ENCODE measurements at places on chromosomes 1 and 21.

DNA sequence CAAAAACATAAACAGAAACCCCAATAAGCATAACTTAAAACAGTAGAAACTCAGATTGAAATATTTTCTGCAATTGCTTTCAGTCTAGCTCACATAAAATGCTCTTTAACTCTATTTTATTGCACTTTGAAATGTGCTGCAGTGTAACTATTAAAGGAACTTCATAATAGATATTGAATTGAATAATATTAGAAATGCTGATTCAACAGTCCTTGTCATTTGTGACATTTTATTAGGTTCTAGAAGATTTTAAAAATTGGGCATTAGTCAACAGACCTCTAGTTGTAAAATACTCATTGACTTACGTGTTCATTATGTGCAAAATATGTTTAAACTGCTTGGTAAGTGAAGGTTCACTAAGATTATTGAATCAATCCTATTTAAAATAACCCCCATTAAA is 1422.3 kb downstream of the PLA2G4A start:
- DNase-seq: no peak

DNA sequence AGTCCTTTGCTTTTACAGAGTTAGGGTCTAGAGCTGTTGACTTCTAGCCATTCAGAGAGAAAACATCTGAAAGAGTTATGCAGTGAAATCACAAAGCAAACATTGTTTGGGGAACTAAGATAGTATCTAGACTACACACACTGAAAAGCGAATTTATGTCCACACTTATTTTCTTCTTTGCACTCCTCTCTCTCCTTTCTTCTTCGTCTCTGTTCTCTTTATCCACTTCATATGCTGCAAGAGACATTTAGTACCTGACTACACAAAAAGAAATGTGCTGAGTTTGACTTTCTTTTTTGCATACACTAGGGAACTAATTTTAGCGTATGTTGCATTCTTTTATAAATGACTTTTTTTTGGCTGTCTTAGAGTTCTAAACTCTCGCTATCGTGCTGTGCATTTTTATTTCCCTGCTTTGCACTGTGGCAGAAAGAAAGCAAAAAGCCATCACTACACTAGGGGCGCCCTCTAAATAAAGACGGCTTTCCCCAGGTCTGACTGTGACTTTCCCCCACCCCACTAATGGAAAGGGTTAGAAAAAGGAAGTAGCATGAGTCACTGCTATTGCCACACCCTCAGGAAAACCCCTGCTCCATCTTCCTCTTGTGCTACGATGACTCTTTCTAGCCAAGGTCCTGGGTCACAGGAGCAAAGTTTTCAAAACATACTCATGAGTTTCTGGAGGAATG is 65.7 kb downstream of the MAP3K7CL start:
- DNase-seq: peak; percentile 53

DNA sequence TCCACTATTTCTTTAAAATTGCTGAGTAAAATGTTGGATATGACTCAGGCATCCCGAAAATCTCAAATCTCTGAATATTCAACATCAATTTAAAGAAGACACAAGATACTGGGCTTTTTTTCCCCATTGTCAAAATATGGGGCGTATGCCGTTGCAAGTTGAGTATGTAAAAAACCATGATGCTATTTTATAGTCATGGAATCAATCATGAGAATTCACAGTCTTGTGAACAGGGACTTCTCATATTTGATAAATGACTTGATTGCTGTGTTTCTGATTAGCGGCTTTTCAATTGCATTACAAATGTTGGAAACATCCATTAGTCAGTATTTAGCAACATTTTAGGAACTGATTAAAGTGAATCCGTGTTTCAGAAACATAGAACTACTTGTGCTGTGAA is 45.3 kb downstream of the SETD4 start:
- no peak for DNase-seq

DNA sequence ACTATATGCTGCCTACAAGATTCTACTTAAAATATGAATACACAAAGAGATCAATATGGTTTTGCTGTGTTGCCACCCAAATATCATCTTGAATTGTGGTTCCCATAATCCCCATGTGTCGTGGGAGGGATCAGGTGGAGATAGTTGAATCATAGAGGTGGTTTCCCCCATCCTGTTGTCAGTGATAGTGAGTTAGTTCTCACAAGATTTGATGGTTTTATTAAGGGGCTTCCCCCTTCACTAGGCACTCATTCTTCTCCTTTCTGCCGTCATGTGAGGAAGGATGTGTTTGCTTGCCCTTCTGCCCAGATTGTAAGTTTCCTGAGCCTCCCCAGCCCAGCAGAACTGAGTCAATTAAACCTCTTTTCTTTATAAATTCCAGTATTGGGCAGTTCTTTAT is 654.4 kb upstream of the NR5A2 start:
- no peak for DNase-seq

- DNase-seq: no peak
These were observed 17.2 kb downstream of the SPOCD1 start for GRCh38 chr1:31798433-31799195.

DNA sequence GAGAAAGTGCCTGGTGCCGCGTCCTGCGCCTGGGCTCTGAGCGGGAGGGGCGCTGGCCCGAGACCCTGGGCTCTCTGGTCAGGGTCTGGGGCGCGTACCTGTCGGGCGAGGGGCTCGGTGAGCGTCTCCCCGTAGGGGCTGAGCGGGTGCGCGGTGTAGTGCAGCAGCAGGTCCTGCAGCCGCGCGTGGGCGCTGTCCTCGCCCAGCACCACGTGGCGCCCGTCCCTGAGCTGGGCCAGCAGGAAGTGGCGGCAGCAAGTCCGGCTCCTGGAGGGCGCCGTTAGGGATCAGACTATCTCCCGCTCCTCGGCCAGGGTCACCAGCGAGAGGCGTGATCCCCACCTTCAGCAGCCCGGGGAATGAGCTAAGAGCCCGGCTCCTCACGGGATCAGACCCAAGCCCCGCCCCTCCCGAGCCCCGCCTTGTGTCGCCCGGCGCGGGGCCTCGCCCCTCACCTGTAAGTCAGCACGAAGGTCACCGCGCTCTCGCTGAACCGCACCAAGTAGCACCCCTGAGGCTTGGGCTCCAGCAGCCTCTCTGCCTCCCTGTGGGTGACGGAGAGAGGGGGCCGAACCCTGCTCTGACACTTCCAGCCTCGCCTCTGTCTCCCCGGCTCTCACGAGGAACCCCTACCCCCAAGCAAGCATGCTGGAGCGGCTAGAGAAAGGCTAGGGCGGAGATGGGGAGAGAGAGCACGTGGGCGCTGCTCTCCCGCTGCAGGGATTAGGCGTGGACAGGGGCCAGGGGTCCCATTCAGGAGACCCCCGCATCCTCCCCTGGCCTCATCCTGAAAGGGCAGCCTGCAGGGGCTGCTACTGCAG is 2.7 kb downstream of the SH2D2A start:
- peak; percentile 69 for DNase-seq

DNA sequence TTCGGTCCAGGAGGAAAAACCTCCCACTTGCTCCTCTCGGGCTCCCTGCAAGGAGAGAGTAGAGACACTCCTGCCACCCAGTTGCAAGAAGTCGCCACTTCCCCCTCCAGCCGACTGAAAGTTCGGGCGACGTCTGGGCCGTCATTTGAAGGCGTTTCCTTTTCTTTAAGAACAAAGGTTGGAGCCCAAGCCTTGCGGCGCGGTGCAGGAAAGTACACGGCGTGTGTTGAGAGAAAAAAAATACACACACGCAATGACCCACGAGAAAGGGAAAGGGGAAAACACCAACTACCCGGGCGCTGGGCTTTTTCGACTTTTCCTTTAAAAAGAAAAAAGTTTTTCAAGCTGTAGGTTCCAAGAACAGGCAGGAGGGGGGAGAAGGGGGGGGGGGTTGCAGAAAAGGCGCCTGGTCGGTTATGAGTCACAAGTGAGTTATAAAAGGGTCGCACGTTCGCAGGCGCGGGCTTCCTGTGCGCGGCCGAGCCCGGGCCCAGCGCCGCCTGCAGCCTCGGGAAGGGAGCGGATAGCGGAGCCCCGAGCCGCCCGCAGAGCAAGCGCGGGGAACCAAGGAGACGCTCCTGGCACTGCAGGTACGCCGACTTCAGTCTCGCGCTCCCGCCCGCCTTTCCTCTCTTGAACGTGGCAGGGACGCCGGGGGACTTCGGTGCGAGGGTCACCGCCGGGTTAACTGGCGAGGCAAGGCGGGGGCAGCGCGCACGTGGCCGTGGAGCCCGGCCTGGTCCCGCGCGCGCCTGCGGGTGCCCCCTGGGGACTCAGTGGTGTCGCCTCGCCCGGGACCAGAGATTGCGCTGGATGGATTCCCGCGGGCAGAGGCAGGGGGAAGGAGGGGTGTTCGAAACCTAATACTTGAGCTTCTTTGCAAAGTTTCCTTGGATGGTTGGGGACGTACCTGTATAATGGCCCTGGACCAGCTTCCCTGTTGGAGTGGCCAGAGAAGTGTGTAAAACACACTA is 45.3 kb downstream of the MRPL39 start:
- DNase-seq: peak; percentile 81

DNA sequence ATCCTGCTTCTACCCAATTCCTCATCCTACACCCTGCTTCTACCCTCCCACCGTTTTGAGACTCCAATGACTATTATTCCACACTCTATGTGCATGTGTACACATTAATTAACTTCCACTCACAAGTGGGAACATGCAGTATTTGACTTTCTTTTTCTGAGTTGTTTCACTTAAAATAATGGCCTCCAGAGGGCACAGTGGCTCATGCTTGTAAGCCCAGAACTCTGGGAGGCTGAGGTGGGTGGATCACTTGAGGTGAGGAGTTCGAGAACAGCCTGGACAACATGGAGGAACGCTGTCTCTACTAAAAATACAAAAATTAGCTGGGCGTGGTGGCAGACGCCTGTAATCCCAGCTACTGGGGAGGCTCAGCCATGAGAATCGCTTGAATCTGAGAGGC is 464.8 kb downstream of the PTBP2 start:
- DNase-seq: no peak

DNA sequence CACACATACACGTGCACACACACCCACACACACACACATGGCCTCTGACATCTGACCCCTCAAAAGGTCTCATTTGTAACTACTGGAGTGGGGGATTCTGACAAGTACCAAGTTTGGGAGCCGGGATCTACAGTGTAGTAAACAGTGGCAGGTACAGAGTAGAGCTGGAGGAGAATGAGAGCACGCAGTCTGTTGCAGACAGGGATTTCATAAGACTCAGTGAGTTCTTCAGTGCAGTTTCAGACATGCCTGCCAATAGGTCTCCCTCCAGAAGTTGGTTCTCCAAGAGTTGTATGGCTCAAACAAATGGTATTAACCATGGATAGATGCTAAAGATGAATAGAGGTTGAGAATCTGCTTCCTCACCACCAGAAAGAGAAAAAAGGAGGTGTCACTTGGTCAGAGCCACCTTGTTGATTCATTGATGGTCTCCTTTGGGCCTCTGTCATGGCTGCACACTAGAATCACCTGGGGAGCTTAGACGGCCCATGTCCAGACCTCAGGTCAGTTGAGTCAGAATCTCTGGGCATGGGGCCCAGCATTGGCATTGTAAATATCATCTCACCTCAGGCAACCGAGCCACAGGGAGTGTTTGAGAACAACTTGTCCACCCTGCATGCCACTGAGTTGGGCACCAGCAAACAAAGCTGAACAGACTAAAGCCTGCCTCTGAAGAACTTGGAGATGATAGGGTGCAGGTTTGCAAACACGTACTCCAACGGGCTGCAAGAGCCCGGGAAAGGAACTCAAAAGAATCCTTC is 122.1 kb downstream of the EDEM3 start:
- DNase-seq: no peak

DNA sequence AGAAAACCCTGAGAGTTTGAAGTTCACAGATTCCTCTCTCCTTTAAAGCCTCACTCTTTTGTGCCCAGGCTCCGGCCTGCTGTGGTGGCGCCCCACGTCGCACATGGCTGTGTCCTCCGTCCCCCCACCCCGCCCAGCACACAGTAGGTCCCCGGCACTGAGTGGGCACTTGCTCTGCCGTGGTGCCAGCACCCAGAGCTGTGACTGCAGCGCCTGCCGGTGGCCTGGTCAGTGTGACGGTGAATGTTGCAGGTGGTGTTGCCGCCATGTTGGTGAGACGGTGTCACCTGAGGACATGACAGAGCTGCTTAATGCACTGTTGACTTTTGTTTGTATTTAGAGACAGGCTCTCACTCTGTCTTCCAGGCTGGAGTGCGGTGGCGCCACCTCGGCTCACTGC is 3.4 kb downstream of the ATAD3C start:
- DNase-seq: no peak

- DNase-seq: no peak
These were observed 5.0 kb upstream of the PMVK start for GRCh38 chr1:154941333-154942013.

GRCh38 chr1:54017979-54018378 is at the start of gene LDLRAD1:
TSS of gene LDLRAD1 (minus strand) at chr1:54018186. CDS start at chr1:54018112, 74 bp downstream.
- no peak for DNase-seq

- DNase-seq: no peak
These were observed 476 bp downstream of the AXDND1 start for GRCh38 chr1:179366093-179366800.

GRCh38 chr1:66654643-66655042 is 97.6 kb upstream of the DYNLT5 start:
- no peak for DNase-seq

- no peak for DNase-seq
These were observed 177.2 kb upstream of the C8B start for GRCh38 chr1:57142999-57143398.

DNA sequence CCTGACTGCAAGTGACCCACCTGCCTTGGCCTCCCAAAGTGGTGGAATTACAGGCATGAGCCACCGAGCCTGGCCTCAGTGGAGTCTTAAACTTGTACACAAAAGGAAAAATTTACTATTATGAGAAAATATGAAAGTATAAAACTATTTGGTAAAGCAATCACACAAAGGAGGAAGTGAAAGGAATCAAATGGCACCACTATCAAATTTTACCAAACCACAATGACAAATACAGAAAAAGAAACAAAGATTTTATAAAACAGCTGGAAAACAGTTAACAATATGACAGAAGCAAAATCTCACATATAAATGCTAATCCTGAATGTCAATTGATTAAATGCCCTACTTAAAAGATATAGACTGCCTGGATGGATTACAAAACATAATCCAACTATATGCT is 42.1 kb upstream of the NEGR1 start:
- no peak for DNase-seq

GRCh38 chr1:54378157-54378873 is 27.9 kb downstream of the SSBP3 start:
- no peak for DNase-seq

DNA sequence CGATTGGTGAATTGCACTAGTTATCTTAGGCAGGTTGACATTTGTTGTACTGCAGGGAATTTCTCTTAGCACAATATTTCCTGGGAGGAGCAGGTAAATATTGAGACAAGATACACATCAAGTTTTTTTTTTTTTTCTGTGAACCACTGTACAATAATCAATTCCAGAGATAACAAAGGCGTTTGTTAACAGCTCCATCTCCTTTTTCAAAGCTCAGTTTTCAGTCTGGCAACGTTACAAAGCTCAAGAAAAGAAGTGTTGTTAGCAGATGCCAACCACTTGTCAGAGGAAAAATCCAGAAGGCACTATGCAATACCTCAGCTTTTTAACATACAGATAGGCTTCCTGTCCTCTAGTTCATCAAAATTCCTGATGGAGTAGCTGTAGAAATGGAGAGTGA is 40.9 kb upstream of the DAB1 start:
- no peak for DNase-seq

- no peak for DNase-seq
These were observed 14.7 kb downstream of the WNT3A start for GRCh38 chr1:228021355-228022030.

GRCh38 chr1:109158433-109158832 is 44.5 kb downstream of the ELAPOR1 start:
- no peak for DNase-seq

GRCh38 chr21:38820471-38821239 is 14.9 kb downstream of the ETS2 start:
- DNase-seq: no peak

GRCh38 chr1:171468120-171468750 is 17.1 kb upstream of the PRRC2C start:
- DNase-seq: no peak

- no peak for DNase-seq
These were observed 74.9 kb downstream of the PUM1 start for GRCh38 chr1:30990591-30990990.
